ENCODE measurements at places on chromosomes 13 and 19.

DNA sequence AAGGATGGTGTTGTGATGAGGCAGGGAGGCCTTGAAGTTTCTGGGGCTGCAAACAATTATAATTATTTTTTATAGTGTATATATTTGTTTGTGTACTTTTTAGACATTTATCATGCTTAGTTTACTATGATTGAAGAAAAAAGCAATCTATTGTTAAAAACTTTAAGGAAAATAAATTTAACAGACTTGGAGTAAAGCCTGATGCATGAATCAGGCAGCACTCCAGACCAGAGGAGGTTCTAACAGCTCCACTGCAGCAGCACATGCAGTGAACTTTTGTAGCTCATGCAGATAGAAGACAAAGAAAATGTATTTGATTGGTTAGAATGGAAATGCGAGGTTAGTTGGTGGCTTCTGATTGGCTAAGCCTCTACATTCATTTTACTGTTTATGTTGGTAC, 36.8 kb upstream of the PABPC3 start:
- DNase-seq = no peak

- no peak for DNase-seq
Measured at GRCh38 chr19:44371815-44372480, 15.5 kb upstream of the ZNF112 start.

- DNase-seq = no peak
Measured at GRCh38 chr19:15197942-15198341, 2.9 kb downstream of the NOTCH3 start.

DNA sequence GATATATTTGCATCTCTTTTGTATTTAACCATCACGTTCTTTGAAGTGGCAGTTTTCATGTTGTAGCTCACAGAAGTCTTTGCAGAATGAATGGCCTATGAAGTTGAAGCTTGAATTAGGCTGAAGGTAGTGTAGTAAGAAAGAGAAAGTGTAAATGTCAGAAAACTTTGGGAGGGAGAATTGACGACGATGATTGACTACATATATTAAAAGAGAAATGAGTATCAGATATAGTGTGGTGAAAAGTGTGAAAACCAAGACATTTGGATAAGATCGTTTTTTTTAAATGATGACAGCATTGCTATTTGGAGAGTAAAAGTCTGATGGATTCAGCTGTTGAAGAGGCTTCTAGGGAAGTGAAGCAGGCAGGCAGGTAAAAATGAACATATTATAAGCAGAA, 14.6 kb upstream of the GPC5 start:
- DNase-seq = no peak

DNA sequence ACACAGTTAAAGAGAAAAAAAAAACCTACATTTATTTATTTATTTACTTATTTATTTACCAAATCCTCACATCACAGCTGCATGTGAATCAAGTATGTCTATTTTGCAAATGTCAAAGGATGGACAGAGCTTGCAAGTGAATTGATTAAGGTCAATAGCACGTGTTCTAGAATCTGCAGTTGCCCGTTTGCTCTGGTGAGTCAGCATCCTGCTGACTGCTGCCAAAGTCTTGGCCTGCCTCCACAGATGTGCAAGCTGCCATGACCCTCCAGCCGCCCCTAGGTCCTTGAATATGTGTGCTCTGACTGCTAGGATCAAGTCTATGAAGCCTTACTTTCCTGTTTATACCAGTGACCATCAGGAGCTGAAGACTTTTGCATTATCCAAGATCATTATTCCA, 320.6 kb downstream of the GPC5 start:
- DNase-seq = no peak

- DNase-seq = no peak
Measured at GRCh38 chr19:870963-871401, 11.5 kb downstream of the CFD start.

DNA sequence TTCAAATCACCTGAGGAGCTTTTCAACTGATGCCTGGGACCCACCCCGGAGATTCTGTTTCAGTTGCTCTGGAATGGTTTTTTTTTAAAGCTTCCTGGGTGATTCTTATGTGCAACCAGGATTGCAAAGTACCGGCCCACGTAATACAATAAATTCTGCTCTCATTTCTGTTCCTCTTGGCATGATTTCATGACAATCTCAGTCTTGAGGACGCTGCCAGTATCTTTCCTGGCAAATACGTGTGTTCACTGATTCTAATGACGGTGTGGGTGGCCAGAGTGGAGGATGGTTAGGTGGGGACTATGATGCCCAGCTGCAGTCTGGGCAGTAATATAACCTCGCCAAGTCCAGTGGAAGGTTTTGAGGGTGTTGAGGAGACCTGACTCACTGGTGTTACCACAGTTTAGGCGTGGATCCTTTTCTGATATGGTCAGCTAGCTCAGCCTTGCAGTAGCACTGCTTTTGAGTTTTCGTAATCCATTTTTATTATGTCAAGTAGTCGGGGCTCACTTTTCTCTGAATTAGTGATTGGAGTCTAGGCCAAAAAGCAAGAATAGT, 49.4 kb downstream of the FAM124A start:
- DNase-seq = no peak

DNA sequence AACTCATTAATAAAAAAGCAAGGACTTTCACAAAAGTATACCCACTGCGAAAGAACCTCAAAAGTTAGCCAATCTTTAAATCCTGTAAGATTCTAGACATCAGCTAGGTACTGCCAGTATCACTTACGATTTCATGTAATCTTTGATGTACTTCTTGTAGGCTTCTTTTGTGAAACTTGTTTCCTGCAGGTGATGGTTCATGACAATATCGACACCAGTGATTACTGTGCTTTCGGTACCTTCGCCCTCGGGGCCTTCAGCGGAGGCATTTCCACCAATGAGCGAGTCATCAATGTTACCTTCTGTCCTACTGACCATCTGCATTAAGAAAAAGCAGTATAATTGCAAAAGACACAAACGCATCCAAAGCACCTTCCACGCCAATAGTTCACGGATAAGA, 1.1 kb downstream of the TPT1 start:
- peak; percentile 22 for DNase-seq

DNA sequence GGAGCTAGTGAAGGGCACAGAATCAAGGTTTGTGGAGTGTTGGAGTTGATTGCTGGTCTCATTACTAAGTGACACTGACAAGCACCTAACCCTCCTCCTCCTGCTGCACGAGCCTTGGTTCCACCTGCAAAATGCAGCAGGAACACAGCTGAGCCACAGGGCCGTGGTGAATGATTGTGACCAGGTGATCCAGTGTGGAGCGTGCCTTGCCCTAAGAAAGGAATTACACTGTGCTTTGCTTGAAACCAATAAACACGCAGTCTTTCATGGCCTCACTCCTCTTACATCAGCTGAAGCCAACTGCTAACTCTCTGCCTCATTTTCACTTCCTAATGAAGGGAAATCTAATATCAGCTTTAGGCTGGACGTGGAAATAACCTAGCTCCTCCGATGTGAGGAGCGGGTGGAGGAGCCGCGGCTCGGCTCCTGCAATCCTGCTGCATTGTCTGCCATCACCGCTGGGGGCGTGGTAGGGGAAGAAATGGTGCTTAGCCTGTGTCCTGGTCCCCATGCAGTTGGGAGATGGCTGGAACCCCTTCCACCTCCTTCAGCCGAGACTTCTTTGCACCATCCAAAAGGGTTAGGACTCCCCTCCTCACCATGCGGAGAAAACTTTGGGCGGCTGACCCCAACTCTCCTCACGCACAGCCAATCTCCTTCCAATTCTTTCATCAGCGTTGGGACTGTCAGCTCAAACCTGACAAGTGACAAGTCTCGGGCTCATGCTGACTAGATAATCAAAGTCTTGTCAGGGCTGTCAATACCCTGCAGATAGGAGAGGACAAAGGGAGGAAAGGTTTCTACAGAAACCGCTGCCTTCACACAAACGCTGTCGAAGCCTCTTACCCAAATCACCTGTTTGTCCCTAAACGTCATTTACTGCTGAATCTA, 427.9 kb downstream of the ZNF536 start:
- DNase-seq = peak; percentile 16

DNA sequence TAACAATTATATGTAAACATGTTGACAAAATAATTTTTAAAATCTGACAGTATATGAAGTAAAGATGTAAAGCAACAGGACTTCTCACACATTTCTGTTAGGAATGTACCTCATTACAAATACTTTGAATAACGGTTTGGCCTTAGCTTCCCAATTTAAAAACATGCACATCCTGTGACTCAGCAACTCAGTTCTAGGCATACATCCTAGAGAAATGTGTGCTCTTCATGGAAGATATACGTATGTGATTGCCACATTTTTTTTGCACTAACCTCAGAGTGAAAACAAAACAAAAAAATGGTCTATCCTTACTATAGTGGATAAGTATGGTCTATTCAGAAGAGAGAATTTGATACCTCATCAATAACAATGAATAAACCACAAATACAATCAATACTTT, 314.6 kb downstream of the LIG4 start:
- no peak for DNase-seq

- DNase-seq = no peak
Measured at GRCh38 chr19:3907626-3908265, 25.1 kb upstream of the NMRK2 start.

- DNase-seq = no peak
Measured at GRCh38 chr19:43928820-43929219, 6.3 kb downstream of the ZNF45 start.

- no peak for DNase-seq
Measured at GRCh38 chr13:89541091-89542030, 1806.1 kb upstream of the MIR17HG start.

Measured in stimulated activated CD4-positive, alpha-beta T cell treated with anti-CD3 and anti-CD28 coated beads, Interleukin-4, amount 100 ng/mL, for 48 hours (primary cell).